ENCODE measurements at places on chromosomes 3 and 15.

DNA sequence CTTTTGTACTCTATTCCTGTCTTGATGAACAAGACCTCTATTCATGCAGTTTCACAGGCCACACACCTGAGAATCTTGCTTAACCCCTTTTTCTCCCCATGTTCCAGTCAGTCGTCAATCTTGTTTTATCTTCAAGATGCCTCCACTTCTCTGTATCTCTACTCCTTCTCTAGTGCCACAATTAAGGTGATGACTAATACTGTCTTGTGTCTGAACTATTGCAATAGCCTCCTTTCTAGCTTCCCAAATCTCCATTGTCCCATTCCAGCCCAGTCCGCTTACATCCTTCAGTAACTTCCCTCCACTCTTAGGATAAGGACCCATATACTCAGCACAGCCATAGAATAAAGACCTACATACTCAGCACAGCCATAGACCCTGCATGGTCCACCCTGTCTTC lies 24.7 kb downstream of the CHST14 start:
- DNase-seq: no peak

DNA sequence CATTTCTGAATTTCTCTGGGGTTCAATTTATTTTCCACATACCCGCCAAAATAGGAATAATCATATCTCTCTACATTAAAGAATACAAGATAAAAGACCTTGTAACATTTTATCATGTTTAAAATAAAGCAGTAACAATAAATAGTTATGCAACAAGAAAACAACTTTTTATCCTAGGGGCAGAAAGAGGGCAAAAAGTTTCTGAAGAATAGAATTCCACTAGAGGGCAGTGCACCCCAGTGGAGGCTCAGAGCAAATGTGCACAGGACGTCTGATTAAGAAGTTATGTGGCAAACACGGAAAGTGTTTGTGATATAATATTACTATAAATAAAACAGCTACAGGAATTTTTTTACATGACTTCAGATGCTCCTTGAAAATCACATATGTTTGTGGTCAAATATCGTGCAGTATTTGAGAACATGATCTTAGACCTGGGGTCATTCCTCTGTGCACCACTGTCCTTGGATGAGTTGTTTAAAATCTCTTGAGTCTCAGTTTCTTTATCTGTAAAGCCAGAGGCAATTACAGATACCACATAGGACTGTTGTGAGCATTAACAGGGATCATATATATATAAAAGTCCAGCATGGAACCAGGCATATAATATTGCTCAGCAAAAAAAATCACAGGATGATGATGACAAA lies 13.2 kb upstream of the PIK3R4 start:
- DNase-seq: peak; percentile 28

- peak; percentile 66 for DNase-seq
These were observed 76.8 kb upstream of the HRH1 start for GRCh38 chr3:11077466-11077865.

DNA sequence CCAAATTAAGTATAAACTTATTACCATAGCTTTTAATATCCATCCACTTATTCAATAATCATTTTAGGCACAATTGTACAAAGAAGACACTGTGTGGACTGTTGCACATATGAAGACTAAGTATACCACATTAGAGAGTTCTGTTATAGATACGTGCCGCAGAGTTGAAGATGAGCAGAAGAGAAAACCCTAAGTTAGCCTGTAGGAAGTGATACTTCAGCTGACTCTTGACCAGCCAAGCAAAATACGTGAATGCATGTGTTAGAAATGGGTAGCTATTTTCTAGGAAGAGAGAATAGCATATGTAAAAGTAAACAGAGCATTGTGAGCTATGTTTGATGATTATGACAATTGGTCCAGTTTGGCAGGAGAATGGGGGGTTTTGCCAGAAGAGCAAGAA lies 272.0 kb upstream of the ATP11B start:
- no peak for DNase-seq

DNA sequence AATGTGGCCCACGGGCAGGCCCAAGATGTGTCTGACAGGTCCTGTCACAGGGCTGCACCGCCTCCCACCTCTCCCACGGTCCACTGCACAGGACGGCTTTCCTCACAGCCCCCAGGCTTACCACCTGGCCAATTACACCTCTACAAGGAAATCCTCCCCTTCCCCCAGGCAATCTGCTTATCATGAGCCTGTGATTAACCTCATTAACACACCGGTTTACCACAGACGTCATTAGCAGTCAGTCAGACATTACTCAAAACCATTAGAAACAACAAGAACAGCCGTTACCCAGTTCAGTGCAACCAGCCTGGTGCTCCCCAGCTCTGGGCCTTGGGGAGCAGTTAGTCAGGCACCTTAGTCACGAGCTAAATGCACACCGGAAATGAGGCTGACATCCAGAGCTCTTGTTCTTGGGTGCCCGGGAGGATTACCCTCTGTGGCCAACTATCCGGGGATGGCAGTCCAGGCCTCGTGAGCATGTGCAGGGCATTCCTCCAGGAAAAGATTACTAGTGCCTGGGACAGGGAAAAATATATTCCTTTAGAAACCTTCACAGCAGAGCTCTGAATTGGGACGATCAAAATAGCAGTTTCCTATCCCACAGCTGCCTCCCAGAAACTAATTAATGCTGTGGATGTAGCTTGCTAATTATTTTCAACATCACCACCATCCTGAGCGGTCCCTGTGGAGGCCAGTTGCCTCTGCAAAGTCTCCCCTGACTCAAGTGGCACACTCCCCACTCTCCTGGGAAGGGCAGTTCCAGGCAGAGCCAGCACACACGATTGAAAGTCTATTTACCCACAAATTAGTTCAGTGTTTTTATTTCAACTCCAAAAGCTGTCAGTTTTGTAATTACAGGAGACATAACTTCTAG lies 117.4 kb upstream of the ZBED2 start:
- no peak for DNase-seq

GRCh38 chr3:134378384-134378783 lies 4.1 kb upstream of the AMOTL2 start:
- DNase-seq: no peak

GRCh38 chr15:80367661-80368060 lies 36.5 kb upstream of the ARNT2 start:
- DNase-seq: no peak

GRCh38 chr15:101277943-101278564 lies 769 bp upstream of the SELENOS start:
- DNase-seq: no peak

- DNase-seq: peak; percentile 71
These were observed at the start of gene NSMCE3 for GRCh38 chr15:29269485-29270168. Gene NSMCE3 (minus strand): TSS chr15:29269822. CDS start chr15:29269705, 117 bp downstream.

GRCh38 chr3:44184319-44184953 lies 57.2 kb upstream of the TOPAZ1 start:
- DNase-seq: no peak

DNA sequence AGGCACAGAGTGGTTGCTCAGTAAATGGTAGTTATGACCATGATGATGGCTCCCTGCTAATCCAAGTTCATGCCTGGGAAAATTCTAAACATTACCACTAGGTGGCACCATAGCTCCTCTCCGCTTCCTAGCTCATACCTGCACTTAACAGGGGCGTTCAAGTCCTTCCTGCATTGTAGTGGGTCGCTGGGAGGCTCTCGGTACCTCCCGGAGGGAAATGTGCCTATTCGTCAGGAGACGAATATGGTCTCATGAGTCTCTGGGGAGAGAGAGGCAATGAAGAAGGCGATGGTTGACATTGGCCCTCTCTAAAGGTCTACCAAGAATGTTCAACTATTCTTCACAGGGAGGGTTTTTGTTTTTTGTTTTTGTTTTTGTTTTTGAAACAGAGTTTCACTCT lies 10.9 kb downstream of the MESP1 start:
- peak; percentile 43 for DNase-seq

DNA sequence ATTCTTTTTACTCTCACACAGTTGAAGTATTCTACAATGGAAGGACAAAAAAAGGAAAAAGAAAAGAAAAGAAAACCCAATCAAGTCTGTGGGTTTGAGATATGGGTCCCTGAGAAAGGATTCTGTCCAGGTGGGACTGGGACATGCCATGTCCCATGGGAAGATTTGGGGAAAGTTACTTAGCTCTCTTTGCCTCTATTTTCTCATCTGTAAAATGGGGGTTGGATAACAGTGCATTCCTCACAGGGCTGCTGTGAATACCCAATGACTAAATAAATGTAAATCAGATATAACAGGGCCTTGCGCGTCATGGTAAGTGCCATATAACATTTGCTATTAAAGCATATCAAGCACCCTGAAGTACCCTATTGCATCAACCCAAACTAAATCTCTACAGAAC lies 105.7 kb downstream of the CPN2 start:
- DNase-seq: no peak

- no peak for DNase-seq
These were observed 54.0 kb upstream of the EIF5A2 start for GRCh38 chr3:170962411-170962810.

DNA sequence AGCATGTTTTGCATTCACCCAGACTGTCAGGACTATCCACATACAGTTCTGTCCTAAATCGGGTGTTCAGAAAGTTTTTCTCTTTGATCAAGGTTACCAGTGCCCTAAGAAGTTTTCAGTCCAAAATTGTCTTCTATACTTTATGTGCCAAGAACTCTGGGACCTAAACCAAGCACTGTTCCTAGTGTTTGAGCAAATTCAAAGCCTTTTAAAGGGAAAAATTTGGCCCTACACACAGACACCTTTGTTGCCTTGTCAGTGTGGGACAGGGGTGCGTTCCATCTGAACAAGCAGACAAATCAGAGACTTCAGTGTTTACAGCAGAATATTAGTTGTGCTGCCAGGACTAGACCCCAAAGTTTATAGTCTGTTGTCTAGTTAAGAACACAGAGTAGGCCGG lies 50.6 kb downstream of the DGKG start:
- no peak for DNase-seq

All from fibroblast of skin of left quadriceps (primary cell).